ENCODE measurements at places on chromosomes 3 and 15. TPM values are rescaled to one million over a fixed set of nuclear protein-coding genes. Genes with fewer than 3 reads are reported as not detected.

Gene DLL4
- total RNA-seq, result 15.9 TPM

Gene TM4SF18
- 11.4 TPM for total RNA-seq

Gene CFAP91
- 5.5 TPM for total RNA-seq

Gene PARP16
- 12.2 TPM for total RNA-seq

Gene OR5K3
- not detected for total RNA-seq

DNA sequence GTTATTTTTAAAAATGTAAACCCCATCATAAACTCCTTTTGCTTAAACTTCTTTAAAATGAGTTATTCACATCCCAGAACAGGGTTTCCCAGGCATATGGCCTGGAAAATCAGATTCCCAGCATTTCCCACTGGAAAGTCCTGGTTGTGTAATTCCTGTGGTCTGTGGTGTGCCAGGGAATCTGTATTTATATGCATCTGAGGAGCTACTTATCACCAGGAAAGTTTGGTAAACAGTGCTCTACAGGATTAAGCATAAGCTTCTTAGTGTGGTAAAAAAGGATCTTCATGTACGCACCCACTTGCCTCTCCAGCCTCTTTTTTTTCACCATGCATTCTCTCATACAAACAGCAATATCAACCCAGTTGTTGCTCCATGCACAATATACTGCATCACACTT is 28.2 kb downstream of the MEIS2 start:
- no peak overlapping the region for H3K4me3 ChIP-seq
- no peak for DNase-seq
- no peaks in the 10 kb centered on the region for H3K27me3 ChIP-seq
- no peak overlapping the region for H3K27ac ChIP-seq

DNA sequence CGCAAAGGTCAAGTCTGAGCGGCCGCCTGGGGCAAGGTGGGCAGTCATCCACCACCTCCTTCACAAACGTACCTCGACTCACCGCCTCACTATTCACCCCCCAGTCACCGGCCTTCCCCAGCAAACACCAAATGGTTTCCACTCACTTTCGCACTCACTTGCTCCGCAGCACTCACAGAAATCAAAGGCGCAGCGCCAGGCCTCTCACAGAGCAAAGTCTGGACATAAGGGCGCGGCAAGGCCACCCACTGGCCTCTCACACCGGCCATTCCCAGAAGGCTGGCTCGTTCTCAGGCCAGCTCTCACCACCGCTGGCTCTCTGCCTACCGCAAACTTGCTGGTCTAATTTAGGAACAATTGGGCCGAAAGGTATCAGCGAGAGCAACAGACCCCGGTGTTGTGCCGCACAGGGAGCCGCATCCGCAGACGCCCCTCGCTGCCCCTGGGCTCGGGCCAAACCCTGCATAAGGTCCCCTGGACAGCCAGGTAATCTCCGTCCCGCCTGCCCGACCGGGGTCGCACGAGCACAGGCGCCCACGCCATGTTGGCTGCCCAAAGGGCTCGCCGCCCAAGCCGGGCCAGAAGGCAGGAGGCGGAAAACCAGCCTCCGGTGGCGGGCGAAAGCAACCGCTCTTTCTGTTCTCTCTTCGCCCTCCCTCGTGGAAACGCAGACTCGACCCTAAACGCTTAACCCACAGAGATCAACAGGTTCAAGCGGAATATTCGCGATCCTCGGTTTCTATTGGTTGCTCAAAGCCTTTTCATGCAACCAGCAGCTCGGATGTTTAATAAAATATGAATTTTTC is 2.9 kb downstream of the SHOX2 start:
- H3K4me1 ChIP-seq, result peaks cover 12% of the 10 kb centered on the region
- DNase-seq, result peak; percentile 30
- H3K36me3 ChIP-seq, result no peaks in the 10 kb centered on the region

DNA sequence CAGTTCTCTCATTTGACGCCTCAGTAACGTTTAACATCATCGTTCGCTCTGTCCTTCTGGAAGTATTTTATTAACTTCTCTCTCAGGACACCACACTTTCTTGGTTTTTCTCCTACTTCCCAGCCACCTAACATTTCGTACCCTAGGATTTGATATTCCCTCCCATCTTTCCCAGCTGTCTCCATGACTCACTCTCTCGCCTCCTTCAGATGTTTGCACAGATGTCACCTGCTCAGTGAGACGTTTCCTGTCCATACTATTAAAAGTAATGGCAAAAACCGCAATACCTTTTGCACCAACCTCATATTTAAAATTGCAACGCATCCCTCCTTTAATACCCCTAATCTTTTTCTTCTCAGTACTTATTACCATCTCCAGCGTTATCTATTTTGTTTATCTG is 62.1 kb upstream of the SPRED1 start:
- no peaks in the 10 kb centered on the region for H3K36me3 ChIP-seq
- no peak overlapping the region for H3K27ac ChIP-seq
- no peak for DNase-seq
- no peaks in the 10 kb centered on the region for H3K27me3 ChIP-seq
- H3K4me1 ChIP-seq, result no peaks in the 10 kb centered on the region
- H3K4me3 ChIP-seq, result no peak overlapping the region

DNA sequence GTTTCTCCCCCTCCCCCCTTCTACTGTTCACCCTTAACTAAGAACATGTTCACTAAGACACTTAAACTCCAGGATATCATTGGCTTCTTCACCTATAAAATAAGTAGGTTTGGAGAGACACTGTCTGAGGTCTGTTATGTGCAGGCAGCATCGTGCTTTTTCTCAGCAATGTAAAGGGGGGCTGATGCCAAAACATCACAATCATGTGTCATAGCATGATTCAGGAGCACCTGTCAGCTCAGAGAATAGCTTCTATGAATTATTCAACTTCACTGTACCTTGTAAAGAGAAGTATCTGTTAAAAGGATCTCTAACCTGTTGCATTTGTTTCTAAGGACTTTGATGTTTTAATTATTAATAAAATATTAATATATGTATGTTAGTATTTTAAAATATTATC is 211.4 kb upstream of the EPHA3 start:
- no peak overlapping the region for H3K4me3 ChIP-seq
- H3K27ac ChIP-seq, result no peak overlapping the region
- H3K36me3 ChIP-seq, result no peaks in the 10 kb centered on the region
- DNase-seq, result no peak

- H3K4me1 ChIP-seq, result no peaks in the 10 kb centered on the region
- no peaks in the 10 kb centered on the region for H3K36me3 ChIP-seq
- no peak overlapping the region for H3K4me3 ChIP-seq
- H3K27ac ChIP-seq, result no peak overlapping the region
- DNase-seq, result no peak
These were observed 33.2 kb downstream of the TM4SF4 start for GRCh38 chr3:149507491-149508324.

GRCh38 chr3:21672303-21672702 is 78.7 kb downstream of the ZNF385D start:
- no peaks in the 10 kb centered on the region for H3K36me3 ChIP-seq
- H3K4me1 ChIP-seq, result no peaks in the 10 kb centered on the region
- H3K27ac ChIP-seq, result no peak overlapping the region
- H3K4me3 ChIP-seq, result no peak overlapping the region
- no peaks in the 10 kb centered on the region for H3K27me3 ChIP-seq

- peak; percentile 28 for DNase-seq
- H3K4me3 ChIP-seq, result no peak overlapping the region
- no peak overlapping the region for H3K27ac ChIP-seq
- H3K36me3 ChIP-seq, result no peaks in the 10 kb centered on the region
These were observed 294.4 kb downstream of the KBTBD8 start for GRCh38 chr3:67292356-67293121.

GRCh38 chr3:133944641-133945380 is 49.1 kb upstream of the RAB6B start:
- H3K27ac ChIP-seq, result no peak overlapping the region
- H3K4me1 ChIP-seq, result no peaks in the 10 kb centered on the region
- H3K27me3 ChIP-seq, result no peaks in the 10 kb centered on the region
- no peak overlapping the region for H3K4me3 ChIP-seq

- no peak for DNase-seq
- H3K4me3 ChIP-seq, result no peak overlapping the region
- H3K36me3 ChIP-seq, result no peaks in the 10 kb centered on the region
- no peaks in the 10 kb centered on the region for H3K27me3 ChIP-seq
- no peaks in the 10 kb centered on the region for H3K4me1 ChIP-seq
- H3K27ac ChIP-seq, result no peak overlapping the region
These were observed 38.3 kb downstream of the ADGRG7 start for GRCh38 chr3:100647657-100648056.

Measured in adrenal gland (tissue), 19 donors.